ENCODE measurements at places on chromosomes 11 and 22.

- no peak for DNase-seq
Observed at GRCh38 chr11:10937385-10937771, 79.5 kb upstream of the ZBED5 start.

DNA sequence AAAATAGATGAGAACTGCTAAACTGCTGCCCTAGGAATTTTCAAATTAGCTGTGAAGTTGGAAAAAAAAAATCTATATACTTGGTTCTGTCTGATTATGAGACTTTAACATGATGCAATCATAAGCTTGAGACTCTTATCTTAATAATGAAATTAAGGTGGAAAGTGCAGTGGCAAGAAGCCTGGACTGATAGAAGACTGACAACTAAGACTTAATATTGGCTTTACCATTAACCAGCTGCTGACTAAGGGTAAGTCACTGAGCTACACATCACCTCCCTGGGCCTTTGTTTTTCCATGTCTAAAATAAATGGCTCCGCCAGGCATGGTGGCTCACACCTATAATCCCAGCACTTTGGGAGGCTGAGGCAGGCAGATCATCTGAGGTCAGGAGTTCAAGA lies 56.9 kb downstream of the SLC35F2 start:
- no peak for DNase-seq

DNA sequence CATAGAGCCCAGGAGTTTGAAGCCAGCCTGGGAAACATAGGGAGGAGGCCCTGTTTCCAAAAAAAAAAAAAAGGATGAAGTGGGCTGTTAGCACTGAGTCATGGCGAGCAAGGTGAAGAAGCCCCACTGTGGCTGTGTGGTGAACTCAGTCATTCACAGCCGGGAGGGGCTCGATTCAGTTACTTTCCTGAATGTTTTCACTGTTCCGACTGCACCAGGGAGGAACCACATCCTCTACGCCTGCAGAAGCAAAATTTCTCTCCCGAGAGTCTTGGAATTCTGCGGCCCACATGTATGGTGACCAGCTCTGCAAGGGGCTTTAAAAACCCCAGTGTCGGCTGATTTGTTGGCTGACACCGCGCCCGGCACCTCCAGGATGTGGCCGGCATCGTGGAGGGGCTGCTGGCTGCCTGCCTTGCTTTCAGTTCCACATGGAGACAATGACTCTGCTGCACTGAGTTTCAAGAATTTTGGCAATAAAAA lies 27.8 kb upstream of the GRAMD4 start:
- DNase-seq, result no peak

GRCh38 chr22:50101870-50102565 lies 12.2 kb downstream of the MOV10L1 start:
- DNase-seq, result no peak

DNA sequence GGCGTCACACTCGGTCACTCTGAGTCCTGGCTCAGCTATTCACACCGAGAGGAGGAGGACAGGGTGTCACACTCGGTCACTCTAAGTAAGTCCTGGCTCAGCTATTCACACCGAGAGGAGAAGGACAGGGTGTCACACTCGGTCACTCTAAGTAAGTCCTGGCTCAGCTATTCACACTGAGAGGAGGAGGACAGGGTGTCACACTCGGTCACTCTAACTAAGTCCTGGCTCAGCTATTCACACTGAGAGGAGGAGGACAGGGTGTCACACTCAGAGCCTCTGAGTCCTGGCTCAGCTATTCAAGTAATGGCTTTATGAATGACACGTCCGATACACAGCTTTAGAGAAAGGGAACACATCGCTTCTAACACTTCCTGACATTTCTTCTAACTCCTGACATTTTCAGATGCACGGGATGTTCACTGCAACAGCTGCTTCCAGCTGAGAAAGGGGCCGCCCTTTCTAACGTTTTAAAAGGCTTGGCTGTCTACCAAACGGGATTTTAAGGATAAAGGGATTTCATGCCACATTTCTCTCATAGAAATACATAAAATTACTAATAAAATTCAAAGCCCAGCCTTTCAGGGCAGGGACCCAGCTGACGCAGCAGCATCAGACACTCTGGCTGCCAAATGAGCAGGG lies 28.1 kb downstream of the DRD4 start:
- DNase-seq, result no peak

DNA sequence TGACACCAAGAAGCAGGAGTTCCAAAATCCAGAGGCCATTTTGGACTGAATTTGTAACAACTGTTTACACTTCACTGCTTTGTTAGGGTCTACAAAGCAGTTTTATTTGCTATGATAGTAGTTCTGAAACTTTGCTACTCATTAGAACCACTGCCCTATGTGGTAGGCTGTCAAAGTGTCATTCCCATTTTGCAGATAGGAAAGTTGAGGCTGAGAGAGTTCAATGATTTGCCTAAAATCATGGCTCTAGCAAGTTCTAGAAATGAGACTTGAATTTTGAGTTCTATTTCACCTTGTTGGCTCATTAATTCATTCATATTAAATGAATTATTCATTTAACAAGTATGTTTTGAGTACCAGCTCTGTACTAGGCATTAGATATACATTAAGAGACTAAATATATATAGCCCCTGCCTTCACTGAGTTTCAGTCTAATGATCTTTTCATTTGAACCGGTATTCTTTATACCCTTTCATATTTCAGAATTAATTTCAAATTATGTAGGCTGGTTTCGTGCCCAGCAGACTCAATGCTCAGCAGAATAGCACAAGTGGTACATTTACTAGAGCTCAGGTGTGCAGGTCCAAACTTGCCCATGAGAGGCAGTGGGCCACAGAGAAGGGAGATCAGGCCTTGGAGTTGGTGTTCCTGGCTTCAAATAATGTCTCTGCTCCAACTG lies 93.5 kb downstream of the ME3 start:
- no peak for DNase-seq

Measured in suprapubic skin (tissue), 4 donors.